ENCODE measurements at places on chromosomes 6 and 20. TPM values are rescaled to one million over a fixed set of nuclear protein-coding genes. Genes with fewer than 3 reads are reported as not detected.

DNA sequence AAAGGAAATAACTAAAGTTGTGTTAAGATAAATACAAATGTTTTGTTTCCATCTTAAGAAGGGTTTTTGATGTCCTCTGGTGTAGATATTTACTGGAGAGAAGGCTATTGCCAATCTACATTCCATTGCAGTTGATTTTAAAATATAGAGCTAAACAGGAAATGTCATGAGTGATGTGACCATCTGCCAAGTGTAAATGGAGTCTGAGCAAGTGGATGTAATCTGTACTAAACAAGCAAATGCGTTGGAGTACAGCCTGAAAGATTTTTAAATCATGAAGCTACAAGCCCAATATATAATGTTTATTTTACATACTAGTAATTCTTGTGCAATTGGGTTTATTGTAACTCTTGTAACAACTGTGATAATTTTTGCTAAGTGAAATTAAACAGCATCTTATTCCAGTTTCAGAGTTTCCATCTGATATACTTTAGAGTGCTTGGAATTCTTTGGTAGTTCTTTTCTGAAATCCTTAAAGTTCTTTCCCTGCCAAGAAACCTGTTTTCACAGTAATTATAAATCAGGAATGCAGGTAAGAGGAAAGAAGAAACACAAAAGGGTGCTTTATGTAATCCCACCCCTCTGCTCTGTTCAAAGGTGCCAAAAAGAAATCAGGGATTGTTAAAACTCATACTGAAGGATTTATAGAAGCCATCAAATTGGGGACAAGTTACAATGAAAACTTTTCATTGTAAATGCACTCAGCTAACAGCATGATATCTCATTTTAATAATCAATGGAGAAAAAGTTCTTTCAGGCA is 47.2 kb upstream of the FLRT3 start:
- no peak for DNase-seq

Gene HSPA1B
- total RNA-seq: 109 TPM

- DNase-seq: no peak
Measured at GRCh38 chr6:161835500-161836215, 561.8 kb upstream of the AGPAT4 start.

Gene B3GALT4
- total RNA-seq: 4.6 TPM

DNA sequence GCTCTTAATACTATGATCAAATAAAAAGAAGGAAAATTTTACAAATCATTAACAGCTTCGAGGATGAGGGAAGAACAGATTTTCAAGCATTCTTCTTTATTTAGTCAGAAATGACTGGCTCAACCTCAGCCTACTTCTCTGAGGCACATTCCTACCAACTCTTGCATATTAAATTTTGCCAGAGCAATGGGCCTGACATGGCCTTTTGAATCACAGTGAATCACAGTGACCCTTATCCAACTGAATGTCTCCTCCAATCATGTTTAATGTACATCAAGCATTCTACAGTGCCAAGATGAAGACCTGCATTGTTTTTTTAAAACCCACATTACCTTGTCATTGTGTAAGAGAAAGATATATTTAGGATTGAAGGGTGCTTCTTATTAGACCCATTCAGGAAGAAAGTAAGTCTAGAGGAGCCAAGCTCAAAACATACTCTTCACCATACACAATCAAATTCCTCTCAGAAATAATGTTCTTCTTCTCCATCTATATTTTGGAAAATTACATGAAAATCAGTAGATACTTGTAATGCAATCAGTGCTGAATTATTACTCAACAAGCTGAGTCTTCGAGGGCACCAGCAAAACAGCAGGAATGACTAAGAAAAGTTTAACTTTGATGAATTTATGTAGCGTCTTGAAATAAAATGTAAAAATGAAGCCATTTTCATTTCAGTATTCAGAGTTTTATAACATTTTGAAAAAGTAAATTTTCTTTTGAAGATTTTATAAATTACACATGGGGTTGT is 44.1 kb upstream of the MOXD1 start:
- DNase-seq: no peak

DNA sequence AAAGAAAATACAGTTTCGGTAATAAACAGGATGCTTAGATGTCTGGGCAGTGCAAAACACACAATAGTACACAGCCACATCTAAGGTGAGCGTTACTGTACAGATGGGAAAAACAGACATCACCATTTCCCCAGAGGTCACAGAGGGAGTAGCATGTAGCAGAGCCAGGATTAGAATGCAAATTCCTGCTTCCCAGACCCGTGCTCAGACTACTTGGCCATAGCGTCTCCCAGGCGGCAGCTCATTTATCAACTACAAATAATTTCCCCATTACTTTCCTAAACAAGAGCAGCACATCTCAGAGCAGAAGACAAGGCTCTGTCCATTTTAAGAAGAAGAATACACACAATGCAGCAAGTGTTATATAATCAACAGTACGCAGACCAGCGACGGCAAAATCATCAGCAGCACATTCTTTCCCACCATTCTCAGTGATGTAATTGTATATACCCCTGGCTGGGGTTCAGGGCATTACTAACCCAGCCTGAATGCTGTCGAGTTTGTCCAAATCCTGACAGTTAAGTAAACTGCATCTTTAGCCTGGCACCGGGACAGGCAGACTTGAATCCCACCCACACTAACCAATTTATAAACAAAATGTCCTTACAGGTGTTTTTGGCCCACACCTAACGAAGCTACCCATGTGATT is 61.9 kb downstream of the CNKSR3 start:
- no peak for DNase-seq

GRCh38 chr6:42316981-42317380 is 99.3 kb upstream of the MRPS10 start:
- DNase-seq: no peak

GRCh38 chr20:33569802-33570391 is 80.0 kb downstream of the CBFA2T2 start:
- no peak for DNase-seq

DNA sequence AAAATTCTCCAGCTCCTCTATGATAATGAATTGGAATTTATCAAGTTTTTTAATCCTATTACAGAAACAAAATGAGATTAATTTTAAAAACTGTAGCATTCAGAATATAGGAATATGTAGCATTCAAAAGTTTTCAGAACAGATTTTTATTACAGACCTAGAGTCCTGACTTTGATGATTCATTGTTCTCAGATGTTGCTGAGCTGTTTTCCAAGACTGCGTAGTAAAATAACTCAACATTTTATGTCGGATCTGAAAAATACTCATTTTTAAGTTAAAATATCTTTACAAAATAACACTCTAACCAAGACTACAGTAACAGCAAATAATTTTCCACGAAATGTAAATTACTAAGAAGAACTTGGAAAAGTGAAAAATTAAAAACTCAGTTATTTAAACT is 67.1 kb downstream of the SYCP2 start:
- DNase-seq: no peak

- no peak for DNase-seq
Measured at GRCh38 chr20:16926626-16927430, 178.7 kb downstream of the OTOR start.

Gene FAM83C
- total RNA-seq: not detected

DNA sequence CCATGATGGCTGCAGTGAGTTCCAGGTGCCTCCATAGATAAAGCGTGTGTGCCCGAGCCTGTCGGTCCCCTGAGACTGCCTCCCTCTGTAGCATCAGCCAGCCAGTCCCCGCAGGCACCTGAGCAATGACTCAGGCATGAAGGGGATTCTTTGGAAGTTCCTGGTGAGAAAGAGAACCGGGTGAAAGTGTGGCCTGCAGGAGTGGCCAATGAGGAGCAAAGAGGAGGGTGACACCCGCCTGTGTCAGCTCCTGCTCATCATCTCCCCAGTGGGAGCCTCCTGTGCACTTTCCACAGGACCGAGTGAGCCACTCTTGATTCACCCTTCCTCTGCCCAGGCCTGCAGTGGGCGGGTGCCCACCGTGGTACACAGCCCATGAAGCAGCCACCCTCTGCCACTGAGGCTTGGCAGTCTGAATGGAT is 71.2 kb upstream of the PTPN1 start:
- DNase-seq: no peak

- no peak for DNase-seq
Measured at GRCh38 chr6:47767102-47767501, 14.7 kb upstream of the OPN5 start.

- DNase-seq: no peak
Measured at GRCh38 chr20:23162887-23163286, 76.8 kb upstream of the CD93 start.

- no peak for DNase-seq
Measured at GRCh38 chr6:154567695-154568220, 57.3 kb upstream of the CNKSR3 start.

GRCh38 chr6:107062691-107063090 is 34.7 kb downstream of the MTRES1 start:
- no peak for DNase-seq

Gene CCM2L
- 0.16 TPM for total RNA-seq

DNA sequence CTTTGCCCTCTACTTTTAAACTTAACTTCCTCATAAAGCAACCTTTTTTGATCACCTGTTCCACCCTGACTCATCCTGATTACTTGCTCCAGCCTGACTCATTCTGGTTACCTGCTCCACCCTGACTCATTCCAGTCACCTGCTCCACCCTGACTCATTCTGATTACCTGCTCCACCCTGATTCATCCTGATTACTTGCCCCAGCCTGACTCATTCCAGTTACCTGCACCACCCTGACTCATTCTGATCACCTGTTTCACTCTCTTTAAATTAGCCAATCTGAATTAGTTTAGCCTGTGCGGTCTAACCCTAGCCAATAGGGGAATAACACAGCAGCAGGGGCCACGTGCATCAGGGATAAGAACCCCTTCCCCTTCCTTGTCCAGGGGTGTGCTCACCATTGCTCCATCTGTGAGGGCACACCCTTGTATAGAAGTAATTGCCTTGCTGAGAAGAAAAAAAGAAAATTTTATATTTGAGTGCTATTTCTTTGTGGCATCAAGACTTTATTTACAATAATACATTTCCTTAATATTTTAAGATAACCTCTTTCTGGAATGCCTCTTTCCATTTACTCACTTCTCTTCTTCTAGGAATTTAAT is 17.9 kb downstream of the HLA-G start:
- no peak for DNase-seq

DNA sequence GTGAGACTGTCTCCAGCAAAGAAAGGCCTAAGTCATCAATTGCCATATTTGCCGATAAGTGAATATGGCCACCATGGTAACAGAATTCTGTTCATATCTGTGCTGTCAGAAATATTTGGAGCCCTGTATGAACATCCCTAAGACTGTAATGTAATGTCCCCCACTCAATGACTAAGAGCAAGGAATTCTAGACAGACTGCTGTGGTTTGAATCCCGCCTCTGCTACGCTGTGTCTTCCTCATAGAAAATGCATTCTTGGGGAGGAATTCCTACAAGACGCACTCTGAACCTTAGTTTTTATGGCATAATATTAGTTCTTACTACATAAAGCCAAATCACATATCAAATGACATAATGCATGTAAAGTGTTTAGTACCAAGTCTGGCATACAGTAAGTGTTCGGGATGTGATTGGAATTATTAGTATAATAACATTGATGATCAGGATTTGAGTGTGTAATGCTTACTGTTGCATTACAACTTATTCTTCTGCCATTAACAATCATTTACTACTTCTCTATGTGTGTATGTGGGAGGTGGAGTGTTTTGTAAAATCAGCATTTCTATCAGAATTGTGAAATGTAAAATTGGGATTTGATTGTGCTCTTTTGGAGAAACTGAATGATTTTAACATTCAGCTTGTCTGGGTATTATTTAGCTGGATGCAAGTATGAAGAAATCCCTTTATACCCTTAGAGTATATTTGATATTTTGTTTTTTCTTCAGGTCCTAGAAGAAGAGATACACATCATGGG is 103.0 kb downstream of the OLIG3 start:
- no peak for DNase-seq

DNA sequence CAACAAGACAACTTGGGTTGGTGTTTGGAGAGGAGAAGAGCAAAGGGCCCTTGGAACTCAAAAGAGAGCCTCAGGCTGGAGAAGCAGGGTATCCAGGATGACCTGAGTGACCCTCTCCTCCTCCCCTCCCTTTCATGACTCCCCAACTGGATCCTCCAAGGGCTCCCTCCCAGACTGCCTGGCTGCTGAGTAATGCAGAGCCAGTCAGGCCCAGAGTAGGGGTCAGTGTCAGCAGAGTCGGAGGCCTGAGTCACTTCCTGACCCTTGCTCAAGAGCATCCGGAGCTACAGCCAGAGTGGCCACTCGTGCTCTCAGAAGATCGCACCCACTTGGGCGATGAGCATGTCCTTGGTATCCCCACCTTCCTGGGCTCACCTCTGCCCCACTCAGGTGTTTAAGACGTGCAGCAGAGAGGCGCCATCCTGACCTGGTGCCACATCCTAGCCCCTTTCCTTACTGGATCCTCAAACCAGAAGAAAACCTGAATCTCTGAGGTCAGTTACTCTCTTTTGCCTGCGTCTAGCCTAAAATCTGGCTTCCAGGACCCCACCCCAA is 2.8 kb upstream of the MAPK13 start:
- DNase-seq: no peak

DNA sequence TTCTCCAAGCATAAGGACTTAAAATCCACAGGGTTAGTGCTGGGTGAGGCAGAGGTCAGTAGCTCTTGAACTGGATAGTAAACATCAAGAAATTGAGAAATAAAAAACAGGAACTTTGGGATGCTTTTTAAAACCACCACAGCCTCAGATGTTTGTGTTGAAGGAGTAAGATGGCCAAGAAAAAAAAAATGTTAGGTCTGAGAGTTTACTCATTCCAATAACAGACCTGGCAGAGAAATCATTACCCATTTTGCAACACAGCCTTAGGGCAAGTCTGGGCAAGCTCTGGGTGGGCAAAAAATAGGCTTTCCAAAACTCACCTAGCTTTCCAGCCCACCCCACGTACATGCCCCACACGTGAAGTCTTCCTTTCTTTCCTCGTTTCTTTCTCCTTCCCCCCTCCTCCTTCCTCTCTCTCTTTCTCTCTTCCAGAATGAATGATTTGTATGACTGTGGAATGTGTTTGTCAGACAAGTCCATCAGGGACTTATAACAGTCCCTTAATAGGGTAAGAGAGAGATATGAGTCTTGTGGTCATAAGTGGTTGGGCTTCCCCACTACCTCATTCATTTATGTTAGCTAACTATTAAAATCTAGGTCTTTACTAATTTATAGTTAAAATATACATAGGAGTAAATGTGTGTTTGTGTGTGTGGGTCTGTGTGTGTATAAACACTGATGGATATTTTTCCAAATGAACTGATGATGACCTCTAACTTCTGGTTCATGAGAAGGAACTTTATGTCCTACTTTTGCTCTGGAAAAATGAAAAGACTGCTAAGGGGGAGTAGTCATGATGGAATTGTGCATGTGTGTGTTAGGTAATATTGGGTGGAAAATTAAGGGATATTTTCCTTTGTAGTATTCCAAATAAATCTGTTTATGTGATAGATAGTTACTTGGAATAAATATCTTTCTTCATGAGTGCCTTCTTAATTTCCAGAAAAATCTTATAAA is 18.0 kb upstream of the DSE start:
- no peak for DNase-seq

Gene PLCB4
- total RNA-seq: 14.0 TPM
